Cortex of kidney (tissue), 1 donor: ENCODE measurements at places on chromosomes 3 and 15.

- DNase-seq, result no peak
These were observed 8.8 kb upstream of the OCA2 start for GRCh38 chr15:28107904-28108275.

GRCh38 chr3:61118830-61119229 is 132.4 kb downstream of the FHIT start:
- no peak for DNase-seq

DNA sequence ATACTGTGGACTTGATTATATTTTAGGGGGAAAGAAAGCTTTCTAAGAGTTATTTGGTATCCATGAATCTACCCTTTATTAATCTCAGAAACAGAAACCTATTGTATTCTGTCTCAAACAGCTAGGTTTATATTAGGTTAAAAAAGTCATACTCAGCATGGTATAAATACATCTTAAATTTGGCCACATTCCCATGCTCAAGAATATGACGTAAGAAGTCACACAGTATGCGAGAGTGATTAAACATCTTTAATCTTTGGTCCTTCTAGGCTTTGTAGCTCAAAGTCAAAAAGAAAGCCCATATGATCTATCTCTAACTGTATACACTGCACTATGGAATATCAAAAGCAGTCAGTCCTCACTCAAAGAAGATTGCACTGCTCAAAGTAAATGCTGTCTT is 131.4 kb downstream of the EPHA3 start:
- DNase-seq, result no peak

DNA sequence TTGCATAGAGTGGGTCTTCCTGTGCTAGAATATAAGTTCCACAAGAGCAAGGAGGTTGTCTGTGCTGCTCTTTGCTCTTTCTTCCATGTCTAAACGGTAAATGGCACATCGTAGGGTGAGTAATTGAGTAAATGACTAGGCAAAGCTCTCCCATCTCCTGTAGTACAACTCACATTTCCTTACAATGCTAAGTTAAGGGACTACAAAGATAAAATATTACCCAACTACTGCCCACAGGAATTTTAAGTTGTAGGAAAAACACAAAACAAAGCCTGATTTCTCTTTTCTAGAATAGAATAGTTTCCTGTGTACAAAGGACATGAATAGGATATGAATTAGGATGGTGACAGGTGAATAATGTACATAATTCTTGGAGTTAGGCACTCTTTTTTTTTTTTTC is 19.9 kb upstream of the LRIG1 start:
- no peak for DNase-seq

DNA sequence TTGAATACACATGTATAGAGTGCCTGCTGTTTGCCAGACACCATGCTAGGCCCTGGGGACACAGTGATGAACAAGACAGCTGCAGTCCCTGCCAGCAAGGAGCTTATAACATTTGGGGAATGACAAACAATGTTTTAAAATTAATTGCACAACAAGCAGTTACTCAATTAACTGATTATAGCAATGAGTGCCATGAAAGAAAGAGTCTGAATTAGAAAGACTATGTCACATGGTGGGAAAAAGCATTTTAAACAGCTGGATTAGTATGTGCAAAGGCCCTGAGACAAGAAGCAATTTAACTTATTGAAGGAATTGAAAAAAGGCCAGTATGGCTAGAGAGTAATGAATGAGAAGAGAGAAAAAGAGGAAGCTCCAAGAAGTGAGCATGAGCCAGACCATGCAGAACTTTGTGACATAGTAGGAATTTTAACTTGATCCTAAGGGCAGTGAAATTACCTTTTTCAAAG is 64.5 kb upstream of the PLXNA1 start:
- DNase-seq, result no peak

GRCh38 chr15:39154776-39155175 is 426.1 kb upstream of the THBS1 start:
- no peak for DNase-seq

DNA sequence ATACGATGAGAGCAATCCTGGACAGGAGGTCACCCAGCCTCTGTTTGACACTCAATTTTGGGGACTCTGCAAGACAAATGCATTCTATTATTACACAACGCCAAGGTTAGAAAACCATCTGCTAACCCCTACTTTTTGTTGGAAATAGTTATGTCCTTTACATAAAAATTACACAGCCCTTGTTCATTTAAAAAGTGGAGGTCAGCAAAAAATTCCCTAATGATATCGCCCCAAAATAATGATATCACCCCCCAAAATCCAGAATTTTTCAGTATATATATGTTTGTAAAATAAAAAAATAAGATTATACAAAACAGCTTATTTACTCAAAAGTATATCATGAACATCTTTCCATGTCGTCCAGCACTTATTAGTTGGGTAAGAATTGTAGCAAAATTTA is 11.4 kb downstream of the ROPN1 start:
- DNase-seq, result no peak

GRCh38 chr3:34229876-34230275 is 431.4 kb downstream of the PDCD6IP start:
- no peak for DNase-seq

GRCh38 chr3:126945891-126946290 is 37.0 kb upstream of the PLXNA1 start:
- DNase-seq, result no peak

- no peak for DNase-seq
These were observed 4.0 kb upstream of the CCR1 start for GRCh38 chr3:46212101-46212500.

- no peak for DNase-seq
These were observed 1.0 kb downstream of the IQSEC1 start for GRCh38 chr3:13072239-13072599.

GRCh38 chr3:135056733-135057310 is 261.8 kb downstream of the EPHB1 start:
- DNase-seq, result no peak

DNA sequence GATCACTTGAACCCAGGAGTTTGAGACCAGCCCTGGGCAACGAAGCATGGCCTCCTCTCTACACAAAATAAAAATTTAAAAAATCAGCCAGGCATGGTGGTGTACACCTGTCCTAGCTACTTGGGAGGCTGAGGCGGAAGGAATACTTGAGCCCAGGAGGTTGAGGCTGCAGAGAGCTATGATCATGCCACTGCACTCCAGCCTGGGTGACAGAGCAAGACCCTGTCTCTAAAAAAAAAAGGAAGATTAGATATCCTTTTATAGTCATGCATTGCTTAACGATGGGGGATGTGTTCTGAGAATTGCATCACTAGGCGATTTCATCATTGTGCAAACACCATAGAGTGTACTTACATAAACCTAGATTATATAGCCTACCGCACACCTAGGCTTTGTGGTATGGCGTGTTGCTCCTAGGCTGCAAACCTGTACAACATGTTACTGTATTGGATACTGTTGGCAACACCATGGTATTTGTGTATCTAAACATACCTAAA is 12.6 kb downstream of the ALAS1 start:
- no peak for DNase-seq

DNA sequence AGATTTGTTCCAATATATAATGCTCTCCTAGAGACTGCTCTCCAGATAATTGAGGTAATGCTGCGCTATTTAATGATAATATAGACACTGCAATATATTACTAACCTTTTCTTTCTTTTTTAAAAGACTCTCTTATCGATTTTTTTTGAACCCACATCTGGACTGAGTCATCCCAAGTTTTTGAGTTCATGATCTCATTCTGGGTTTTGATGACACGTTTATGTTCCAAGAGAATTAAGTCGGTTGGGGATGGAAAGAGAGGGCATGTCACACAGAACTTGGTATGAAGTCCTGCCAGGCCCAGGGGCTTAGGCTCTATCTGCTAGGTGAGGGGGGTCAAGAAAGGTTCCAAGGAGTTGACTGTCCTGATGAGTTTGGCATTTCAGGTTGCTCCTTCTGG is 431.1 kb downstream of the MFSD1 start:
- DNase-seq, result no peak

- DNase-seq, result no peak
These were observed 128.0 kb downstream of the ATP8B4 start for GRCh38 chr15:49990835-49991545.

GRCh38 chr15:50830477-50831354 is 65.2 kb upstream of the SPPL2A start:
- DNase-seq, result no peak

- no peak for DNase-seq
These were observed 271.8 kb downstream of the ZIC1 start for GRCh38 chr3:147680837-147681483.

DNA sequence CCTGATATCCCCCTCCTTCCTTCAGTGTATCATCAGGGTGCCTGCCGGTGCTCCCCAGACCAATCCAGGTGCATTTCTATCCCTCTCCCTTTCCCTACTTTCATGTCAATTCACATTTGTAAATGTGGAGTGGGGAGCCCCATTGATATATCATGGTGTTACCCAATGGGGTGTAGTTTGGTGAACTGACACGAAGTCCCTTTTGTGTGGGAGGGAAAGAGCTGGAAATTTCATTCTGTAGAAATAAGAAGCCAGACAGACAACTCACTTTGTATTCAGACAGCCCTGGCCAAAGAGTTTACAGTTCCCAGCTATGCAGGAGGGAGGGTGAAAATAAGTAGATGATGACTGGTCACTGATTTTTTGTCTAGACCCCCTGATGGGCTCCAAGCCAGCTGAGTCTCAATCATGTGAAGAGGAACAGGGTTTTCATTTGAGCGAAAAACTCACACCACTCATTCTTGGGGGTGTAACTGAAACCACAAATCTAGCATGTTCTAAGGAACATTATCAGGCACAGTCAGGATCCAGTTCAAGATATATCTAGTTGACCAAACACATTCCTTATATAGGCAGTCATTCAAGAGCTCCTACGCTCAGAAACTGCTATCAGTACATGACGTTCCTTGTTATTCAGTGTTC is 58.9 kb downstream of the LMCD1 start:
- no peak for DNase-seq

- no peak for DNase-seq
These were observed 226.9 kb upstream of the MRPL3 start for GRCh38 chr3:131729643-131730017.

GRCh38 chr3:4995500-4996053 is 16.3 kb downstream of the BHLHE40 start:
- no peak for DNase-seq

- no peak for DNase-seq
These were observed 76.9 kb upstream of the STXBP5L start for GRCh38 chr3:120831066-120831465.

DNA sequence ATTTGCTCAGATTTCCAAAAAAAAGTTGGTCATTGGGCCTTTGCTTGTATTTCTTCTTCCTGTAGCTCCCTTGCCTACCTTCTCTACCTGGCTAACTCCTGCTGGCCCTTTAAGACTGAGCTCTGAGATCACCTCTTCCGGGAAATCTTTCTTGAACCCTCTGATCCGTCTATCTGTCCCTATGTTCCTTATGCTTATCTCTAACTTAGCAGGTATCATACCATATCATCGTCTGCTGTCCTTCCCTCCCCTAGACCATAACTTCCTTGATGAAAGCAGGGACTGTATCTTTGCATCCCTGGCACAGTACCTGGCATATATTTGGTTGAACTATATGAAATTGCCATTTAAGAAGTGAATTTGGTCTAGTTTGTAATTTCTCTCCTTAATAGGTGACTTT is 42.3 kb downstream of the PDE8A start:
- no peak for DNase-seq

DNA sequence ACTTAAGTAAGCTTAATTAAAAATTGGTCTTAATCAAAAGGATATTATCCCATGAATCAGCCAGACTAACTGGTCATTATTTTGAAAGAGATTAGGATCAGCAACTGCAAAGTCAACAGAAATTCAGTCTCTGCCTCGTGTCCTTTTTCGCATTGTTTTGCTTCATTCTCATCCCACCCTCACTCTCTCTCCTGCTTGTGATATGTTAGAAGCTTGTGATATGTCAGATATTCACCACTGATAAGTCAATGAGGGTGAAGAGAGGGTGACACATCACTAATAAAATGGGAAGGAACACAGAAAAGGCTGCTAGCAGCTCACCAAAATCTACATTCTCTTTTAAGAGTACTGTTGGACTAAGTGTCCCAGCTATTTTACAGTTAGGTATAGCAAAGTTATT is 146.1 kb downstream of the SUCNR1 start:
- no peak for DNase-seq

DNA sequence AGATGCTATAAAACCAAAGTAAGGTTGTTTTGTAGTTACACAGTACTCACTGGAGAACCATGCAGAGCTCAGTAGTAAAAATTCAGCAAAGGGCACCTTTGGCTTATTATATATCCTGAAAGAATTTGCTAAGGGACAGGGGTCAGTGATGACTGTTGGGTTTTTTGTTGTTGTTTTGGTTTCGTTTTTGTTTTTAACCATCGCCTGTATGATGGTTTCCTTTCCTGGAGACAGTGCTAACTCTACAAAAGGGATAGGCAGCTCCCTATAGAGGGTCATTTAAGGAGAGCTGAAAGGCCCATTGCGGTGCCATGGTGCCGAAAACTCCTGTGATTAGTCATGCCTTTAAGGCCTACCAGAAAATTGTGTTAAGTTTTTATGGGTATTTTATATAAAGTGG is 118.2 kb upstream of the GOLIM4 start:
- no peak for DNase-seq

DNA sequence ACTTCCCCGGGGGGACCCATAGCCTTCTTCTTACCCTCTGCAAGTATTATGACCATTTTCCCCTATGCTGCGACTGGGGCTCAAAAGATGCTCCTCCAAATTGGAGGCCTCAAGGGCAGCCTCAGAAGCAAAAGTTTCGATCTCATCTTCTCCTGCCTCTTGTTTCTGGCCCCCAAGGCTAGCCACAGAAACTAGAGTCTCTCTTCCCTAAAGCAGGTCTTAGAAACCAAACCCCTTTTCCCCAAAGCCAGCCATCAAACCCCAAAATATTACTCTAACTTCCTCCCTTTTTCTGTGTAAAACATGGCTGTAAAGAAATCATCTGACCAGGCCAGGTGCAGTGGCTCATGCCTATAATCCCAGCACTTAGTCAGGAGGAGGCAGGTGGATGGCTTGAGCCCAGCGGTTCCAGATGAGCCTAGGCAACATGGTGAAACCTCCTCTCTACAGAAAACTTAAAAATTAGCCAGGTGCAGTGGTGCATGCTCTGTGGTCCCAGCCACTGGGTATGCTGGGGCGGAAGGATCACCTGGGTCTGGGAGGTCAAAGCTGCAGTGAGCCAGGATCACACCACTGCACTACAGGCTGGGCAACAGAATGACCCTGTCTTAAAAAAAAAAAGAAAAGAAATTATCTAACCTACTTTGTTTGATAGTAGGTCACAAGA is 36.7 kb upstream of the MFGE8 start:
- no peak for DNase-seq

- no peak for DNase-seq
These were observed 254.8 kb downstream of the ZBTB20 start for GRCh38 chr3:114892131-114892879.

- DNase-seq, result no peak
These were observed 414.6 kb downstream of the FOXP1 start for GRCh38 chr3:71168880-71169411.

- no peak for DNase-seq
These were observed 48.5 kb downstream of the CD47 start for GRCh38 chr3:108042300-108042699.
